ENCODE measurements at places on chromosomes 3 and 15. TPM values are rescaled to one million over a fixed set of nuclear protein-coding genes. Genes with fewer than 3 reads are reported as not detected.

Gene CHDH
- total RNA-seq, result 1.4 TPM

Gene COL6A5
- total RNA-seq, result not detected

Gene SNAP23
- 55.9 TPM for total RNA-seq

Gene LMOD3
- total RNA-seq, result not detected

Gene ZCWPW2
- total RNA-seq, result not detected

Gene GOLGA8B
- total RNA-seq, result 19.2 TPM

Gene VEPH1
- total RNA-seq, result 0.27 TPM
